ENCODE measurements at places on chromosomes 16 and 17.

DNA sequence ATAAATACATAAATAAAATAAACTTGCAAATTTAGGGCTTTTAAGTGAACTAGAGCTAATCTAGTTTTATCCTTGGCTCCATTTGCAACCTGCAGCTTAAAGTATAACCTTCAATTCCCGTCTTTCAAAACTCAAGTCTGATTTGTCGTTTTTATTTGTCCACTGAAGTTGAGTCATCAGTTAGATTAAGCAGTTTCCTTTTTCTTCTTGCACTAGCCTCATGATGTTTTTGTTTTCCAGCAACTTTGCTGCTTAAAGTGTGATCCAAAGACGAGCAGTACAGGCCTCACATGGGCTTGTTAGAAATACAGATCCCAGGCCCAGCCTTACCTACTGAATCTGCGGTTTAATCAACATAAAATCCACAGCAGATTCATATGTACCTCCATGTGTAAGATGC, 13.8 kb downstream of the ARSG start:
- no peak for DNase-seq

DNA sequence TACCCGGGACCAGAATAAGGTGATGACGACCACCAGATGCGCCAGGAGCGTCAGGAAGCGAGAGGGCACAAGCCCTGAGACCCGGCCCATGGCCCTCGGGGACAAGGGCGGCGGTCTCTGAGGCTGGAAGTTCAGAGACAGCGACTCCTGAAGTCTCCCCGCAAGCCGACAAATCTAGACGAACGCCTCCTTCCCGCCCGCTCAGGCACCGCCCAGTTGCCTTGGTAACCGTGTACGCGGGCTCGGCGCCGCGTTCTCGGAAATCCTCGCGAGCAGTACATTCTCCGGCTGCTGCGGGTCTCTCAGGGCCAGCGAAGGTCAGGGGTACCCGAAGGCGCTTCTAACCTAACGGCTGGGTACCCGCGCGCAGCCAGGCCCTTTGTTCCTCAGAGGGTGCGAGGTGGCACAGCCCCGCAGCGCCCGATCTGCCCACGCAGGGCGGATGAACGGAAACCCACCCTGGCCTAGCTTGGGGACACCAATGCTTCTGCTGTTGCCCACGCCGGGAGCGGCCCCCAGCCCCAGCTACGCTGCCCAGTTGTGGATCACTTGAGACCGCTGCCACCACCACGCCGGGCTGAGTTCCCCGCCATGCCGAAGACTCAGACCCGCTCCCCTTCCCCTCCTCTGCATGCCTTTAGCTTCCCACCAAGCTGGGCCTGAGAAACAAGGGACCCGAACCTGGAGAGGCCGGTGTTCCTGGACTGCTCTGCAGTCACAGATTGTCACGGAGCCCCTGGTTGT, at the start of gene TMEM107:
TMEM107 (minus strand) TSS at position 184 of the 744 bp plus-strand sequence; CDS start at position 90, 94 bp downstream.
- DNase-seq = peak; percentile 85

DNA sequence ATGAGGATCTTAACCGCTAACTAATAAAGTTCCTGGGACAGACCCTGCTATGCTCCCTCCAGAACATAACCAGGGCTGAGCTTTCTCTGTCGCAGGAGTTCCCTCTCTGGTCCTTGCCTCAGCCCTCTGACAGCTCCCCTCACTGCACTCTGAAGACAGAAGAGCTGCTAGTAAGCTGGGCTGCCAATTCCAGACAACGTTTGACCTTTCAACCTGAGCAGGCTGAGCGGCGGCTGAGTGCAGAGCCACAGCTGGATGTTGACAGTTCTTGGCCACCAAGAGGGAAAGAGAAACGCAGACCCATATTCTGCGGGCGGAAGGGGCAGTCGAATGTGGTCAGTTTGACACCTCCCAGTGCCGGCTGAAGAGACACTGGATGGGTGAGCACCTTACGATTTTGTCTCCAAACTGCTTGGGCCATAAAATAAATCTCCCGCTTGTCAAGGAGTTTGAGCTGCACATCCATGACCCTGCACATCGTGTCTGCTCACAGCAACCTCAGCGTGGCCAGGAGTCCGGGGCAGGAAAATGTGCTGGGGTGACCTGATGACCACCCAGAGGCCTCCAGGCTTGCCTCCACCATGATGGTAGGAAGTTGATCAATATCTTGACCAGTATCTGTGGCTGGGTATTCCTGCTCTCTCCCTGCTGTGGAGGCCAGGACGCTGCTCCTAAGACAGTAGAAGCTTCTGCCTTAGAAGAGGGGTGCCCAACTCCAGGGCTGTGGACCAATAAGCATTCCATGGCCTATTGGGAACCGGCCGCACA, 209.2 kb downstream of the PARN start:
- no peak for DNase-seq

DNA sequence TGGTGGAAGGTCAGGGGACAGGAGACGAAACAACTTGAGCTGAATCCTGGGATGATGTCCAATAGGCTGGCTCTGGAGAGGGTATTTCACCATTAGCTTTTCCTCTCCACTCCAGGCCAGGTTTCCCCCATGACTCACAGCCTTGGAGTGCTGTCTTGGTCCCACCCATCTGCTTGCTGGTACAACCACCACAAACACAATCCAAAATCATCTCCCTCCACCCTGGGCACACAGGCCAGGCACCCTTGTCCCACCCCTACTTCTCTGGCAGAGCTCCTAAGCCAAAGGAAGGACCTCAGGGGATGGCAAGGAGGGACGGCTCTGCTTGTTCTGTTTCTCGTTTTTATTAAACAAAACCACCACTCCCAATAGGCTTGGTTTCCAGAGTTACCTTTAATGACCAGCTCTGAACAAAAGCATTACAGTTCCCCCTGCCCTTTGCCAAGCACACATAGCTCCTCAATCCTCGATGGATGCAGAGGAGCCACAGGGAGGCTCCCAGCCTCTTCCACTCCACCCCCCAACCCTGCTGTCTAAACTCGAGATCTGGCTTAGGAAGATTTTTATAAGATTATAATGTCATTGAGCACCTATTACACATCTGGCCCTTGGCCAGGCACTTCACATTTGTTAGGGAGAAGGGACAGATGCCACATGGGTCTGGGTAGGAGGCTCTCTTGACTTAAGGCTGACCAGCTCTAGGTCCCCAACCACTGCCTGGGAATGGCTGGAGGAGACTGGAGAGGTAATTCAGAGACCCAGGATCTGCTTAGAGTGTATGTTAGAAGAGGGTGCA, 13.3 kb downstream of the CAVIN1 start:
- DNase-seq = no peak

DNA sequence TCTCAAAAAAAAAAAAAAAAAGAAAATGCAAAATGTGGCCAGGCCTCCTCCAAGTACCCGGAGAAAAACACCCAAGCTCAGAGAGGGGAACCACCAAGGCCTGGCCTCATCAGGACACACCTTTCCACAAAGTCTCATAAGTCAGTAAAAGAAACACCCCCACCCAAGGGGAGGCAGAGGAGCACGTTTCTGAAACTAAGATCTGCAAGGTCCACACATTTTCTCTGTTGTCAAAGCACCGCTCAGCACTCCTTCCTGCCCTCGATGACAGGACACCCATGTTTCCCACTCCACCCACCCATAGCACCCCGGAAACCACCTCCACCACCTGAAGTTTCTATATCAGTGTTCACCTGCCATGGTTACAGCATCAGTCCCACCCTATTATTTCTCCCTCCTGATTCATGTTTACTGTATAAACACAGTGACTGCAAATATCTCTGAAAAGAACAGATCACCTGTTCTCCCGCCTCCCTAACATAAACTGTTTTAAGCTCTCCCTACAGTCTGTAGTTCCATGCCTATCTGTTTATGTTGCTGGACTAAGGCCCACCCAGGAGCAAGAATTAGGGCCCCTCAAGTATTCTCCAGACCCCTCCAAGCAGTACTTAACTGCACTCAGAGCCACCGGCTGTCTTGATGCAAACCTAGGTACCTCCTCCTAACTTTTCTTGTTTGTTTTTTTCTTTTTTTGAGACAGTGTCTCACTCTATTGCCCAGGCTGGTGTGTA, 2.0 kb downstream of the CORO7 start:
- peak; percentile 76 for DNase-seq

- peak; percentile 26 for DNase-seq
Observed at GRCh38 chr17:75487351-75488070, 27.8 kb downstream of the CASKIN2 start.

DNA sequence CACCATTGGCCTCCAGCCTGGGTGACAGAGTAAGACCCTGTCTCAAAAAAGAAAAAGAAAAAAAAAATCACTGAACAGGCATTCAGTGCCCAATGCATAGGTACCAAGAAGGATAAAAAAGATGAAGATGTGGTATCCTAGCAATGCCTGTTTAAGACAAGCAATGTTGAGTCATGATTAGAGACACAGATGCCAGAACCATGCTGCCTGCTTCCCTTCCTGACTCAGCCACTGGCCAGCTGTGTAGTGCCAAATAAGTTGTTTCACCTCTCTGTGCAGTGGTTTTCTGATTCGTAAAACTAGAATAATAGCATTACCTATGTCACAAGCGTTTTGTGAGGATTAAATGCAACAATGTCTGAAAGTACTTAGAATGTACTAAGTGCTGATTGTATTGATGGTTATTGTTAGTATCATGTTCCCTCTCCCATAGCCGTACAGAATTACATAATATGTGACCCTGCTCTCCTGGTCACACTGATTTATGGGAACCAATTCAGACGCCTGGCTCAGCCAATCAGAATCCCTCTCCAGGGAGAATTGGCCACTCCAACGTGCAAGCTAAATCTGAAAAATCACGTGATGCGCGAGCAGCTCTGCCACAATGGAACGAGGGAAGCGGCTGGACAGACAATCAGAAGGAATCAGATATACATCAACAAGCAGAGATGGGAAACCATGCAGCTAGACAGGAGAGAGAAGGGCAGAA, 241.9 kb downstream of the SLC39A11 start:
- DNase-seq = no peak

GRCh38 chr16:85607796-85608514, 5.2 kb upstream of the GSE1 start:
- no peak for DNase-seq

- no peak for DNase-seq
Observed at GRCh38 chr17:29682054-29682453, 59.3 kb upstream of the CORO6 start.

DNA sequence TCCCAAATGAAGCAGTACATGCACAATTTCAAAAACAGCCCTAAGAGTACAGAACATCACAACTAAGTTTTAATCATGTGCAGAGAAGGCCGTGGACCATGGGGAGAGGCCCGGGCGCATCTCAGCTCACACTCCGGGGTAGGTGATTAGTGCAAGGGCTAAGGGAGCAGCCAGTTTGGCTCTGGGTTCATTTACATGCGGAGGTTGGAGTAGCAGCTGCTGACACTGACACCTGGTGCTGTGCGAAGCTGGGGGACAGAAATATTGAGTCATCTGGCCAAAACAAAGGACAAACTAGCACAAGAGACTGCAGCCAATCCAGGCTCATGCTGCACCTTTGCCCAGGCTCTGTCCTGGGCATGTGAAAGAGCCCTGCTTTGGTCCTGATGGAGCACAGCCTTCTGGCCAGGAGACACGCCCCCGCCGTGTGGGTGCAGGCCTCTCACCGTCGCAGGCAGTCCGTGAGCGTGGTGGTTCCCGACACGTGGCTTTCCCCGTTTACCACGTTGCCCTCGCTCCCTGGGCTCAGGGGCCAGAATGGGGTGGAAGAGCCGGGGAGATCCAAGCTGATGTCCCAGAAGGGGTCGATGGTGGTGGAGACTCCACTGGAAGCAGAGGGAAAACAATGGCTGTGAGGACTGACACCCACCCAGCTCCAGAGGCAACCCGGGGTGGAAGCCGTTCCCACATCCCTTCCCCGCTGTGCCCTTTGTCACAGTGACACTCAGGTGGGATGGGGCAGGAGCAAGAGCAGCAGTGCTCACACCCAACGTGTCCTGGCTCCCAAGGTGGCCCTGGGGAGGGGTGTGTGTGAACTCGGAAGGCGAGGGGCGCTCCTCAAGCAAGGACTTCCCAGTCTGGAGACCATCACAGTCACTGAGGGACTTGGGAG, 31.9 kb downstream of the USP22 start:
- DNase-seq = no peak

GRCh38 chr16:86540894-86541293, 14.1 kb downstream of the MTHFSD start:
- DNase-seq = no peak

All from stimulated activated CD4-positive, alpha-beta T cell treated with anti-CD3 and anti-CD28 coated beads, Interleukin-12 subunit alpha, Interleukin-12 subunit beta, amount 100 ng/mL, for 48 hours (primary cell).